ENCODE measurements at places on chromosomes 13 and 19.
A peak's percentile ranks its signal among the peaks of the same experiment; 100 is the strongest.

DNA sequence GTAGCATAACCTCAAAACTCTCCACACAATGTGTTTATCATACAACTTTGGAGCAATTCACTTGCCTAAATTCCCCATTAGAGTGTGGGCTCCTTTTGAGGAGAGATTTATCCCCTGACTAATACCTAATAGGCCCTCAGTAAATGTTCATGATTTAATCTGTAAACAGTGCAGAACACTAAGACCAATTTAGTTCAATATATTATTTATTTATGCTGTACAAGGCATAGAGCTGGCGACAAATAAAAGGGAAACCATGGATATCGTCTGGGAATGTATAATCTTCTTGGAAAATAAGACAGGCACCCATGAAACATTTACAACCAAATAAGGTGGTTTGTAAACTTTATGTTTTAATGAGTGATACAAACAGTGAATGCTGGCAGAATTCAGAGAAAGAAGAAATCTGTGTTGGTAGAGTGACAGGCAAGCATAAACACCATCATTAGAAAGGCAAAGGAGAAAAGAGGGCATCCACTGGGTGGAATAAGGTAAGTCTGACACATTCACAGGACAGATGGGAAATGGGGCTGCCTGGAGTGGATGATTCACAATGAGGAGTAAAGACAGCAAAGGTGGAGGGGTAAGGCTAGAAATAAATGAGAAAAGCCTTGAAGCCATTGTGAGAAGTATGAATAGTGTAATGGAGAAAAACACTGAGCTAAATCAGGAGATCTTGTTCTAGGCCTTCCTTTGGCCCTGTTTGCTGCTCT, 106.1 kb upstream of the MIR17HG start:
- no peak overlapping the region for H3K4me3 ChIP-seq
- H3K36me3 ChIP-seq: no peaks in the 10 kb centered on the region
- no peaks in the 10 kb centered on the region for H3K4me1 ChIP-seq
- H3K27ac ChIP-seq: no peak overlapping the region
- H3K27me3 ChIP-seq: no peaks in the 10 kb centered on the region

GRCh38 chr13:87172166-87172835, 498.9 kb upstream of the SLITRK5 start:
- DNase-seq: no peak
- no peaks in the 10 kb centered on the region for H3K4me1 ChIP-seq
- H3K36me3 ChIP-seq: no peaks in the 10 kb centered on the region
- no peak overlapping the region for H3K4me3 ChIP-seq
- H3K27me3 ChIP-seq: no peaks in the 10 kb centered on the region

DNA sequence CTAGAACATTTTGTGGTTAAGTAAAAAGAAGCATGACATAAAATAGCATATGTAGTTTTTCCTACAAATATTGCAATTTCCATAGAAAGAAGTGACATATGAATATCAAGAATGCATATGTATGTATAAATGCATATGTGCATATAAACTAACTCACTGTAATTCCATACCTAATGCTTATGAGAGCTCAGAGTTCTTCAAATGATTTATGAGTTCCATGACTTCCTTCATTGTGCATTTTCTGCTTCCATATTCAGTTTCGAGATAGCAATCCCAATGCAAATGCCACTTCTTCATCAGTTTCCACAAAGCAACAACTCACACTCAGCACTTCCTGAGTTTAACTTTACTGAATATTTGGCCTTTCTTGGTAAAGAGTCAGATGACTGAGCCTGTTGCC, 1744.3 kb upstream of the MIR17HG start:
- H3K4me3 ChIP-seq: no peak overlapping the region
- no peak overlapping the region for H3K27ac ChIP-seq
- H3K36me3 ChIP-seq: no peaks in the 10 kb centered on the region

- H3K36me3 ChIP-seq: no peaks in the 10 kb centered on the region
- no peak overlapping the region for H3K27ac ChIP-seq
- no peaks in the 10 kb centered on the region for H3K27me3 ChIP-seq
- no peaks in the 10 kb centered on the region for H3K4me1 ChIP-seq
- no peak overlapping the region for H3K4me3 ChIP-seq
These were observed 102.6 kb upstream of the RNF113B start for GRCh38 chr13:98279473-98280175.

- H3K4me3 ChIP-seq: no peak overlapping the region
- no peak for DNase-seq
- no peaks in the 10 kb centered on the region for H3K36me3 ChIP-seq
- H3K4me1 ChIP-seq: no peaks in the 10 kb centered on the region
- no peaks in the 10 kb centered on the region for H3K27me3 ChIP-seq
These were observed 1434.7 kb upstream of the PRR20A start for GRCh38 chr13:55705971-55706370.

GRCh38 chr13:42847891-42848663, 66.7 kb downstream of the FAM216B start:
- no peak for DNase-seq
- no peak overlapping the region for H3K4me3 ChIP-seq
- no peaks in the 10 kb centered on the region for H3K27me3 ChIP-seq
- no peaks in the 10 kb centered on the region for H3K4me1 ChIP-seq
- no peaks in the 10 kb centered on the region for H3K36me3 ChIP-seq

DNA sequence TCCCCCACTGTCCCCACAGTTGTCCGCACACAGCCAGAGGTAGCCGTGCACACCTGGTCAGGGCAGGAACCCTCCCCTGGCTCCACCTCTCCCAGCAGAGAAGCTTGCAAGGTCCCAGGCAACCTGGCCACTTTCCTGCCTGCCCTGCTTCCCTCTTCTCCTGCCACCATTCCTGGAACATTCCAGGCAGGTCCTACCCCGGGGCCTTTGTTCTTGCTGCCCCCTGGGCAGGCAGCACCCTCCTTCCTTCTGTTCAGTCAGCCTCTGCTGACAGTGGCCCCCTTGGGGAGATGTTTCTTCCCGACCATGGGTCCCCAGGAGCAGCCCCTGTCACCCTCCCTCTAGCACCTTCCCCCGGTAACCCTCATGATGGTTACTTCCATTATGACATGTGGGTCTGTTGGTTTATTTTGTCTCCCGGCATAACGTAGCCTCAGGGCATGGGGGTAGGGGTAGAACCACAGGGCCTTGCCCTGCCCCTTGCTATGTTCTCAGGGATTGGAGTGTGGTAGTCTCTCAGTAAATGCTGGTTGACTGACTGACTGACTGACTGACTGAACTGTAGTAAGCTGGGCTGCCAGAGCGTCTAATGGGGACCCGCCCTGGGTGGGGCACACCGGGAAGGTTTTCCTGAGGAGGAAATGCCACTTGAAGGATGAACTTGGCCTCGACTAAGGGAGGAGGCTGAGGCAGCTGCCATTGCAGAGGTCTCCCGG, 10.8 kb downstream of the PAK4 start:
- no peak overlapping the region for H3K4me3 ChIP-seq
- H3K36me3 ChIP-seq: no peaks in the 10 kb centered on the region
- H3K27me3 ChIP-seq: no peaks in the 10 kb centered on the region
- H3K4me1 ChIP-seq: no peaks in the 10 kb centered on the region

- no peak overlapping the region for H3K27ac ChIP-seq
- no peak for DNase-seq
- H3K36me3 ChIP-seq: no peaks in the 10 kb centered on the region
- H3K27me3 ChIP-seq: no peaks in the 10 kb centered on the region
These were observed 26.1 kb downstream of the IER2 start for GRCh38 chr19:13176345-13176744.

DNA sequence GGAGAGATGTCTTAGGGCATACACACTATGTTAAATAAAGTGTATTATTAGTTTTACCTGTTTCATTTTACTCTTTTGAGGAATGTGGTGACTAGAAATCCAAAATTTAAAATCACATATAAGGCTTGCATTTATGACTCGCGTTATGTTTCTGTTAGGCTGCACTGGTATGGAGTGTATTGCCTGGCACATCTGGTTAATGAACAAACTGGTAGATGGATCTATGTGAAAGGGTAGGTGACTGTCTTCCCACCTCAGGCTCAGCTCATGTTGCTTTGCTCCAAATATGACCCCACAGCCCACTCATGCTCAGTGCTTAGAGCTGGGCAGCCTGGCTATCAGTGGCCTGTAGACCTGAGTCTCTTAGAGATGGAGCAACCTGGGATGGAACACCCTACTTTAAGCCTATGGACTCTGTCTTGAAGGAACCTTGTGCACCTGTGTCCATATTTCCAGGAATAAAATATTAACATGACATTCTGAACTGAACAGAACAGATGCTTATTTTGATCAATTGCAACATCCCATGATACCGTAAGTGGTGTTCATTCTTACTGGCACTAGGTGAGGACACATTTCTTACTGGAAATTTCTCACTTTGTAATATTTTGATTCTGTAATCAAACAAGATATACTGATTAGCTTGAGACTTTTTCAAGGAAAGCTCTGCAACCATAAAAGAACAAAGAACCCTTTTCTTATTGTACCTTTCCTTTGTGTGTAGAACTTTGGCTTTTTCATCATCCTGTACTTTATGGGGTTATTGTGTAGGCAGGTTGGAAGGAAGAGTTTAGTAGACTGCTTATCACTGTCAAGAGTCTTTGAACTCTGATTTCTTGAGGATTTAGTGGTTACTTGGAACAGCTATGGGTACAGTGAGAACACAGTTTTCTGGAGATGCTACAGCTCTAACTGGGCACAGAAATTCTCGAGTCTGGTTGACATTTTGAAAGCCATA, 9.6 kb upstream of the OLFM4 start:
- DNase-seq: no peak
- H3K27ac ChIP-seq: no peak overlapping the region
- no peaks in the 10 kb centered on the region for H3K36me3 ChIP-seq
- no peak overlapping the region for H3K4me3 ChIP-seq

GRCh38 chr13:27918041-27918917, 1.5 kb upstream of the PDX1 start:
- H3K4me3 ChIP-seq: no peak overlapping the region
- peaks cover 27% of the 10 kb centered on the region for H3K27me3 ChIP-seq
- no peak overlapping the region for H3K27ac ChIP-seq

DNA sequence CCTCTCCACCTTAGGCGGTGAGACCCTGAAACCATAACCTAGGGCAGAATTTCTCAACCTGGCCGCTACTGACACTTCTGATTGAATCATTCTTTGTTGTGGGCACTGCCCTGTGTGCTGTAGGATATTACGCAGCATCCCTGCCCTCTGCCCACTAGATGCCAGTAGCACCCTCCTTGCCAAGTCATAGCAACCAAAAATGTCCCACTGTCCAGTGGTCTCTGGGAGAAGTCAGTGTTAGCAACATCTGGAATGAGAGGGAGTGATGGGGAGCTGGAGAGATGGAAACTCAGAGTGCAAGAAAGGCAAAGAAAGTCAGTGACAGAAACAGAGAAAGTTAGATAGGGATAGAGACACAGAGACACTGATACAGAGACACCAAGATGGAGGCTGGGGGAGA, 13.6 kb downstream of the KLK4 start:
- H3K4me1 ChIP-seq: no peaks in the 10 kb centered on the region
- no peaks in the 10 kb centered on the region for H3K36me3 ChIP-seq
- DNase-seq: no peak
- H3K4me3 ChIP-seq: no peak overlapping the region

- no peak overlapping the region for H3K27ac ChIP-seq
- no peaks in the 10 kb centered on the region for H3K36me3 ChIP-seq
- peak; percentile 37 for DNase-seq
- peaks cover 4% of the 10 kb centered on the region for H3K27me3 ChIP-seq
- peak overlapping the region; percentile 77 for H3K4me3 ChIP-seq
These were observed 6.6 kb downstream of the EPS8L1 start for GRCh38 chr19:55082020-55082851.

DNA sequence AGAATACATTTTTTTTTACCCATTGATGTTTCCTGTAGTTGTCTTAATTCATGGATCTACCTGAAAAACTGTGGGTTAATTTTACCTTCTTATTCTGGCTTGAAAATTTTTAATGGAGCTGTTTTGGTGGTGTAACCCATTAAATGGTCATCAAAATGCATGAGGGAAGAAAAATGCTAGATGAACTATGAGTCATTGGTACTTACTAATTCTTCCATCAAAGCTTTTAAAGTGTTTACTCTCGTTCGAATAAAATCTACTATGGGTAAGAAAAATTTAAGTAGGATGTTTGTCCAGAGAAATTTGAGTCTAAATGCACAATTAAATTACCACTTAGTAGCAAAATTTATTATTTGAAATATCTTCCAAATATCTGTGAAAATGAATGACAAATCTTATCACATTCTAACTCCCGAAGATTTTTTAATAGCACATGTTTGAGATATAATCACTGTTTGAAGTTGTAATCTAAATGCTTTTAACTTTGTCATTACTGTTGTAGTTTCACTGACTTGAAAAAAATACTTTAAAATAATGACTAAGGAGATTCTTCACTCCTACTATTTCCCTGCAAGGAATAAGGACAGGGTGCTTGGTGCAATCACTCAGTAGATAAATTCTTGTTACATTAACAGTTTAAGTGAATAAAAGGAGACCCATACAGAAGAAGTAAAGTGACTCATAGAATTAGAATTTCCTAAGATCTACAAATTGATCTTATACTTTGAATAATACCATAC, 437.7 kb downstream of the IRS2 start:
- H3K36me3 ChIP-seq: no peaks in the 10 kb centered on the region
- no peaks in the 10 kb centered on the region for H3K27me3 ChIP-seq
- no peak overlapping the region for H3K4me3 ChIP-seq

GRCh38 chr13:27147530-27148170, 24.0 kb downstream of the USP12 start:
- no peaks in the 10 kb centered on the region for H3K36me3 ChIP-seq
- no peak for DNase-seq
- no peaks in the 10 kb centered on the region for H3K27me3 ChIP-seq
- no peak overlapping the region for H3K27ac ChIP-seq
- H3K4me1 ChIP-seq: peaks cover 53% of the 10 kb centered on the region

DNA sequence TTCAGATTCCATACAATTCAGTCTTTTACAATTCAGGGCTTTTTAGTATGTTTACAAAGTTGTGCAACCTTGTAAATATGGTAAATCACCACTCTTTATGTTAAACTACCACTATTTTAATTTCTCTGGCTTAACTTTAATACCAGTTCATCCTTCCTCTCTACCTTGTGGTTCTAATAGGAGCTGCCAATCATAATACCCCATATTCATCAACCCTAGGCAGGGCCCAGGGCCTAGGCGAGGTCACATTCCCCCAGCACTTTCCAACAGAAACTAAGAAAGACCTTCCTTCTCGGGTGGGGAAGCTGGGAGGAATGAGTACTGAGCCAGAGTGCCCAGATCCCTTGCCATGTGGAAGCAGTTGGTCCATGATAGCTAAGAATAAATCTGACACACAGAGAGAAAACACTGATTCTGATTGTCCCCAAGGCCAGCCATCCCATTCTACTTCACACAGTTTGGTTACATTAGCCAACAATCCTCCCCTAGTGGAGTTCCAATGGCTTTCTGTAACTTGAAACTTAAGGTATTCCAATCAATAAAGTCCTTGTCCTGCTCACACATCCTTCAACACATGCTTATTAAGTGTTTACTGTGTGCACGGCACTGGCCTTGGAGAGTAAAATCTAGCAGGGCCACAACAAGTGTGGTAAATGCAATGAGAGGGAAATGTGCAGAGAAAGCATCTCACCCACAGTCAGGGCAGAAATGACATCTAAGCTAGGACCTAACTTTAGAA, 76.8 kb downstream of the NUFIP1 start:
- no peaks in the 10 kb centered on the region for H3K4me1 ChIP-seq
- no peak overlapping the region for H3K4me3 ChIP-seq
- no peak overlapping the region for H3K27ac ChIP-seq
- H3K27me3 ChIP-seq: no peaks in the 10 kb centered on the region
- DNase-seq: no peak

All from CD4-positive, alpha-beta memory T cell (primary cell).